ENCODE measurements at places on chromosomes 12 and 14.

DNA sequence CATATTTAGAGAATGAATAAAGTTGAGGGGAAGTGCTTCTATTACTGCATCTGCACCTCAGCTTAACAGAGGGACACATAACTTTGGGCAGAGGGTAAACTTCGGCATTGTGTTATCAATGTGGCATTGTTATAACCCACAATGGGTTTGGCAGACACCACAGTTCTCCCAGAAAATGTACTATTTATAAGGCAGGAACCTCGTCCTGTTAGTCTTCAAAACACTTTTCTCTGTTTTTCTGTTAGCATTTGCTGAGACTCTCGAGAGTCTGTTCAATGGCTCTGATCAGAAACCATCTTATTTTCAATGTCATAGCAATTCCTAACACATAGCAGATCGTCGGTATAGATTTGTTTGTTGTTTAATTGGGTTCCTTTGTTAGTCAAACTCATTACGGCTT, 13.9 kb downstream of the PPP1R36 start:
- DNase-seq = no peak

- DNase-seq = no peak
These were observed 519.8 kb upstream of the FLRT2 start for GRCh38 chr14:85010186-85010585.

DNA sequence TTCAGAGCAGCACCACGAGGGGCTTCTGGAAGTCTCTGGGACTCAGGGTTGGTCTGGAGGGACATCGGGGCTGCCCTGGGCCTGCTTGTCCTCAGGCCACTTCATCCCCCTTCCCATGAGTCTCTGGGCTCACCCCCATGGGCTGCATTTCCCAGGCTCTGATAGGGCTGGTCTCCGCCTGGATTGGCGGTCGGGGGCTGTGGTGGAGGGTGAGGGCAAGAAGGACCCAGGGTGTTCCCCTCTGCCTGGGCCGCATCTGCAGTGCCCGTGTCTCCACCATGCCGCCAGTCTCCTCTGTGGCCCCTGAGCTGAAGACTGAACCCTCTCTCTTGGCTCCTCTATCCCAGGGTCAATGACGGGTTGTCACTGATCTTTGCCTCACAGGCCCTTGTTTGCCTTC, 242.1 kb downstream of the ADGRD1 start:
- no peak for DNase-seq

- DNase-seq = no peak
These were observed 139.3 kb downstream of the TTC7B start for GRCh38 chr14:90676912-90677311.

DNA sequence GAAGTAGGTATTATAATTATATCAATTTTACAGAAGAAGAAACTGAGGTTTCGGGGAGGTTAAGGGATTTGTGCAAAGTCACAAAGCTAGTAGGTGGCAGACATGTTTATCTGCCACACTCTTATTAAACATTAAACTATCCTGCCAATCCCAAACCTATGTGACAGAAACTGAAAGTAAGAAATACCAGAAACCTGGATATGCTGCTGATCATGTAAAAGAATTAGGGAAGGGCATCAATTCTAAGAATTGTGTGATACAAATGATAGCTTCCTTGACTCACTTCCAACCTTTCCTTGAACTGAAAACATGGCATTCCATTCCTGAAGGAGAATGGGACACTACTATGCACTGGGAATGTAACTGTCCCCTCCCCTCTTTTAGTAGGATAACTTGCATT, 16.9 kb downstream of the TAOK3 start:
- DNase-seq = no peak

DNA sequence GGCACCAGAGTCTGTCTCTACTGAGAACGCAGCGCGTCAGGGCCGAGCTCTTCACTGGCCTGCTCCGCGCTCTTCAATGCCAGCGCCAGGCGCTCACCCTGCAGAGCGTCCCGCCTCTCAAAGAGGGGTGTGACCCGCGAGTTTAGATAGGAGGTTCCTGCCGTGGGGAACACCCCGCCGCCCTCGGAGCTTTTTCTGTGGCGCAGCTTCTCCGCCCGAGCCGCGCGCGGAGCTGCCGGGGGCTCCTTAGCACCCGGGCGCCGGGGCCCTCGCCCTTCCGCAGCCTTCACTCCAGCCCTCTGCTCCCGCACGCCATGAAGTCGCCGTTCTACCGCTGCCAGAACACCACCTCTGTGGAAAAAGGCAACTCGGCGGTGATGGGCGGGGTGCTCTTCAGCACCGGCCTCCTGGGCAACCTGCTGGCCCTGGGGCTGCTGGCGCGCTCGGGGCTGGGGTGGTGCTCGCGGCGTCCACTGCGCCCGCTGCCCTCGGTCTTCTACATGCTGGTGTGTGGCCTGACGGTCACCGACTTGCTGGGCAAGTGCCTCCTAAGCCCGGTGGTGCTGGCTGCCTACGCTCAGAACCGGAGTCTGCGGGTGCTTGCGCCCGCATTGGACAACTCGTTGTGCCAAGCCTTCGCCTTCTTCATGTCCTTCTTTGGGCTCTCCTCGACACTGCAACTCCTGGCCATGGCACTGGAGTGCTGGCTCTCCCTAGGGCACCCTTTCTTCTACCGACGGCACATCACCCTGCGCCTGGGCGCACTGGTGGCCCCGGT, at the start of gene PTGDR:
Gene PTGDR (plus strand): TSS at position 198 of the 778 bp plus-strand sequence. CDS start 117 bp downstream, at position 315.
- DNase-seq = no peak

DNA sequence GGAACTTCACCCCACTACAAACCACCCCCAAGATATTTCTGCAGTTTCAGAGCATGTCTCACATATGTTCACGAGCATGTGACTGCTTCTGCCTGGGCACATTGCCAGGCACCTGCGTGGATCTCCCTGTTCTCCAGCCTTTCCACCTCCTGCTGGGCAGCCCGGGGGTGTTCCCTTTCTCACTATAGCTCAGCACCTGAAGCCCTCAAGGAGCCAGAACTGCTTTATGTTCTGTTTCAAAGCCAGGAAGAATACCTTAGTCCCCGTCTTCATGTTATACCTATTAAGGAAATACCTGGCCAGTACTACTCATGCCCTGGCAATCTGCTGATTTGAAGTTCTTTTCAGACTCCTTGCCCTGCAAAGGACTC, 4.2 kb upstream of the FGF6 start:
- DNase-seq = no peak

DNA sequence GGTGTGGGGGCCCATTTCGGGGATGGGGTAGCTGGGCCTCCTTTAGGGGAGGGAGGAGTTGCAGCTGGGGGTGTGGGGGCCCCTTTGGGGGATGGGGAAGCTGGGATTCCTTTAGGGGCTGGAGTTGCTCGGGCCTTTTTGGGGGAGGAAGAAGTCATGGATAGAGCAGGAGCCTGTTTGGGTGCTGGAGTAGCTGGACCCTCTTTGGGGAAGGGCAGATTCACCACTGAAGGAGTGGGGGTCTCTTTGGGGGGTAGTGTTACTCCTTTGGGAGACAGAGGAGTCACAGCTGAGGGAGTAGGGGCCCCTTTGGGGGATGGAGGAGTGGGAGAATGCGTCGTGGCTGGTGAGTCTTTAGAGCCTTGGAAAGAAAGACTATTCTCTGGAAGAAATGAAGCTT, 6.5 kb downstream of the NACA start:
- no peak for DNase-seq

DNA sequence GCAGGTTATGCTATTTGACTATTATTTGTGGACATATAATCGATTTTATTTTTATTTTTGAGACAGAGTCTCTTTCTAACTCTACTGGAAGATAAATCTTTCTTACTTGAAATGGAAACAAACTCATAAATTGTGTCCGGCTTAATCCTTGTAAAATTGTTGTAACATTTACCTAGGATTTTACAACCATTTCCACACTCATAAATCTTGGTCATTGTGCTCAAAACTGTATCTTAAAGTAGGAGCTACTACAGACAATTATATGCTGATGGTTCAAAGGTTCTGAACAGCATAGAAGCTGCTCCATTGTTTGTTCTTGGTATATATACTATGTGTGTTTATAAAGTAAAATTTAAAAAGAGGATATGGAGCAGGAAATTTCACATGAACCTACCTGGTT, 4.6 kb upstream of the ARF6 start:
- no peak for DNase-seq

DNA sequence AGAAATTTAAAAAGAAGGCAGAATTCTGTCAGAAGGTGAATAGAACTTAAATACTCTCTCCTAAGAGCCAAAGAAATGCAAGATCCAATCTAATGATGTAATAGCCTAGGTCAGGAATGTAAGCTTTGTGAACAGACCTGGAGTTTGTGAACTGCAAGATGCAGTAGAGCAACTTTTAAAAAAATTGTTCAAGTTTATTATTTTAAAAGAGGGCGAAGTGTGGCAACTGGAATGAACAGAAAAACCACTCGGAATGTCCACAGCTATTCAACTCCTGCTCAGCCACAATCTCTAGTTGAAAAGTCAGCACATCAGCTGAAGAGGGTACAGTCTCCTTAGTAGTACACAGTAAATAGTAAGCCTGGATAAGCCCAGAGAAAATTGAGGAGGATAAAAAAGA, 228.8 kb downstream of the PPFIA2 start:
- no peak for DNase-seq

DNA sequence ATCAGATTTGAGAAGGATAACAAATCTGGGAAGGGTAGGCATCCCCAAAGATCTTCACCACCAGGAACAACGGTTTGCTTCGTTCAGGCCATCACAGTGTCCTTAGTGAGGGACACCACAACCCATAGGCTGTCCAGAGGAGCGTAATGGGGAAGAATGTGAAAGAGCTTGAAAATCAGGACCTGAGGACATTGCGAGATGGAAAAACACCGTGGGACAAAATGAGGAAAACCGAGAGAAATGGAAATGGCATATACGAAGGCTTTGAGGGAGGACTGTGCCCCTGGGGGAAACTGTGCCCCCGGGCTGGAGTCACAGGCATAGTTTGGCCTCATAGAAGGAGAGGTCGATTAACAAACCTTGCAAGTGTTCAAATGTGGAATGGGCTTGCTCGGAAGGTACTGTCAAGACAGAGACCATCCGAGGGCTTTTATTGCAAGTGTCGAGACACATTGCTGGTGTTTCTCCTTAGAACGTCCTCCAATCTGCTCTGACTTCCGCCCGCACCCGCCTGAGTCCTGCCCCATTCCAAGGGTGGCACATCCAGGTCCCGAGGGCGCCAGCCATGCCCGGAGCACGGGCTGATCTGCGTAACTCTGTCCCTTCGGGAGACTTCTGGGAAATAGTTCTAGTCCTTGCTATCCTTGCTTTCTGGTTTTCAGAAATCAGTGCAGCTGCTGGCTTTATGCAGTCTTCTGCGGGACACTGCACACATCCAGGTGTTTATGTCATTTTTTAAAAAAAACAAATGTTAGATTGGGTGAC, 885 bp upstream of the PALS1 start:
- DNase-seq = peak; percentile 46

- DNase-seq = no peak
These were observed 636 bp upstream of the ARL6IP4 start for GRCh38 chr12:122979908-122980182.

GRCh38 chr14:61288228-61288627, 7.1 kb upstream of the TMEM30B start:
- DNase-seq = no peak

- DNase-seq = no peak
These were observed 292.2 kb upstream of the CRY1 start for GRCh38 chr12:107385509-107385908.

- DNase-seq = no peak
These were observed 95.8 kb downstream of the RIMBP2 start for GRCh38 chr12:130620281-130620680.

DNA sequence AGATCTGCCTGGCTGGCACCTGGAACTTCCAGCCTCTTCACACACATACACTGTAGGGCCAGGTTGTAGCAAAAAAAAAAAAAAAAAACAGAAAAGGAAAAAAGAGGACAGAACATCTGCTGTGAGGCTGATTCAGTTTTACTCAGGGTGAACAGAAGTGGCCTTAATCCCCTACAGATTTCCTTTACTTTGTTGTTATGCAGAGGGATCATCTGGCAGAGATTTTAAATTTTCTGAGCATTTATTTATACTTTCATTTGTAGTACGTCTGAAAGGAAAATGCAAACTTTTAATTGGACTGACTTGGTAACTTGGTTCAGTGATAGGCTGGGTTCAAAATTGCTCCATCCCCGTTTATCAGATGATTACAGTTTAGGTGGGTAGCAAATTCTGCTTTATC, 50.8 kb upstream of the PRICKLE1 start:
- DNase-seq = no peak

DNA sequence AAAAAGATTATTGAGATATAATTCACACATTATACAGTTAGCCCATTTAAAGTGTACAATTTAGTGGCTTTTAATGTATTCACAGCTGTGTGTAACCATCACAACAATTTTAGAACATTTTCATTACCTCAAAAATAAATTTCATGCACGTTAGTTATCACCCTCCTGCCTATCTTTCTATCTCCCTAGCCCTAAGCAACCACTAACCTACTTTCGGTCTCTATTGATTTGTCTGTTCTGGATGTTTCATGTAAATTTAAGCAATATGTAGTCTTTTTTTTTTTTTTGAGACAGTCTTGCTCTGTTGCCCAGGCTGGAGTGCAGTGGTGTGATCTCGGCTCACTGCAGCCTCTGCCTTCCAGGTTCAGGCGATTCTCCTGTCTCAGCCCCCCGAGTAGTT, 439.4 kb downstream of the PCNX1 start:
- DNase-seq = no peak

DNA sequence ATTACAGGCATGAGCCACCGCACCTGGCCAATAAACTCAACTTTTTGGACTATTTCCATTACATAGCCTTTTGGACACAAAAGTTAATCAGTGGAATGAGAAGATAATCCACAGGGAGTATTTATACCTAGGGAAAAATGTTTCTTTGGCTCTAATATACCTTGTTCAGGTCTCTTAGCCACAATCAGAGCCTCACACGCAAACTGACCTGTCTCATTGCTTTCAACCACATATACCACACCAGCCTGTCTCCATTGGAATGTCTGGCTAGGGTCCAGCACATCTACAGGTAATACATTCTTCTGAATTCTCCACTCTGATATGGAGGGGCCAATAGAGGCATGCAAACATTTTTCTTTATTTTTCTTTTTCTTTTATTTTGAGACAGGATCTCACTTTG, 3.8 kb upstream of the RBMS2 start:
- DNase-seq = no peak

DNA sequence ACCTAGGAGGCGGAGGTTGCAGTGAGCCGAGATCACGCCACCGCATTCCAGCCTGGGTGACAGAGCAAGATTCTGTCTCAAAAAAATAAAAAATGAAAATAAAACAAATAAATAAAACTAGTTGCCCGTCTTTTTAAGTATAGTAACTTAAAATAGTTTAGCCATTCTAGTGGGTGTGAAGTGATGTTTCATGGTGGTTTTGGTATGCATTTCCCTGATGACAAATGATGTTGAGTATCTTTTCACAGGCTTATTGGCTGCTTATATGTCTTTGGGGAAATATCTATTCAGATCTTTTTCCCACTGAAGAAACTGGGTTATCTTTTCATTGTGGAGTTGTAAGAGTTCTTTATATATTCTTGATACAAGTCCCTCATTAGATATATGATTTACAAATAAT, 102.4 kb upstream of the METAP2 start:
- no peak for DNase-seq

DNA sequence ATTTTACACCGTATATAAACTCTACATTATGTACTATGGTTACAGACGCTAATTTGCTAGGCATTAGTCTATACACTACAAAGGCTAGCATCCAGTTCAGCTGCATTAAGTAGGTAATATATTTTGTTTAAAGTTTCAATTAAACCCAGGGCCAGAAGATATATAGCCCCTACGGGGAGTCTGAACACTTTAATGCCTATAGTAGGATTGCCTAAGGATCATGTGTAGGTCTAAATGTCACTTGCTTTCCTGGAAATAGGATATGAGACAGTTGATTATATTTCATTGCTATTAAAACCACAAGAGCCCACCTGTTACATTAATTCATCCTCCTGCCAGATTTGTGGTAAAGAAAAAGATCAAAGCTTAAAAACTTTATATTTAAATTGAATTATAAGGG, 286.9 kb downstream of the TMTC2 start:
- DNase-seq = no peak

Measured in AML-193 (cell line).